H1 (cell line): ENCODE measurements at places on chromosomes 3 and 15. TPM values are rescaled to one million over a fixed set of nuclear protein-coding genes. Genes with fewer than 3 reads are reported as not detected.

- no peak for DNase-seq
Measured at GRCh38 chr3:177992993-177993970, 543.0 kb upstream of the KCNMB2 start.

GRCh38 chr15:65059369-65059750 lies 8.4 kb downstream of the RASL12 start:
- no peak for DNase-seq

- DNase-seq: no peak
Measured at GRCh38 chr3:178526291-178526690, 9.9 kb upstream of the KCNMB2 start.

DNA sequence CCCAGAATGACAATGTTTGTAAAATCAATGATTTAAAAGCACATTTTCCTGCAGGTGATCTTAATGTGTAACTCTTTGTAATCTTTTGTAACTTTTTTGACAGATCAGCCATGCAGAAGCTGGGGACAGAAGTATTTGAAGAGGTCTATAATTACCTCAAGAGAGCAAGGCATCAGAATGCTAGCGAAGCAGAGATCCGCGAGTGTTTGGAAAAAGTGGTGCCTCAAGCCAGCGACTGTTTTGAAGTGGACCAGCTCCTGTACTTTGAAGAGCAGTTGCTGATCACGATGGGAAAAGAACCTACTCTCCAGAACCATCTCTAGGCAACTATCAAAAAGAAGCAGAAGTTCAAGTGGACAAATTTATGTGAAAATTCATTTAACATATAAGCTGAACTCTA lies 32.1 kb upstream of the NUDT16 start:
- DNase-seq: no peak

- DNase-seq: no peak
Measured at GRCh38 chr3:141083226-141083625, 32.1 kb downstream of the SPSB4 start.

Gene CELSR3
- 26.7 and 29.5 TPM in 2 replicates for total RNA-seq

Gene STAG1
- total RNA-seq: 20.7 and 23.4 TPM in 2 replicates

Gene GOLGA8M
- not detected in 2 replicates for total RNA-seq
